SIG-M5 (cell line): ENCODE measurements at places on chromosomes 1 and 21.

- DNase-seq: no peak
Observed at GRCh38 chr1:93842750-93843500, 36.1 kb downstream of the DNTTIP2 start.

- DNase-seq: no peak
Observed at GRCh38 chr1:6361124-6361775, 32.3 kb downstream of the ACOT7 start.

DNA sequence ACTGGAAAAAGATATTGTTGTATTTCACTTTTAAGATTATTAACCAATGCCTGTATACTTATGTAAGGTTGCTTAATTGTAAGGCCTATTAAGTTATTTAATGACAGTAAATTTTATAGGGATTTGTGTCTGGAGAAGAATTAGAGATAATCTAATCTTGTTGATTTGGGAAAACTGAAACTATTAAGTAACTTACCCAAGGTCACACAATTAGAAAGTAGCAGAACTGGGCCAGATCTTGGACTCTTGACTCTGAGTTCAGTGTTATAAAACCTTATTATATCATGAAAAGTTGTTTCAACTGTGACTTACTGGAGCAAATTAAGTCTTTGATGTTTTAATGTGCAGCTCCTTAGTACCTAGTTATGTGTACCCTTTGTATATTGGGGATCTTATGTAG is 38.5 kb downstream of the CAMTA1 start:
- no peak for DNase-seq

DNA sequence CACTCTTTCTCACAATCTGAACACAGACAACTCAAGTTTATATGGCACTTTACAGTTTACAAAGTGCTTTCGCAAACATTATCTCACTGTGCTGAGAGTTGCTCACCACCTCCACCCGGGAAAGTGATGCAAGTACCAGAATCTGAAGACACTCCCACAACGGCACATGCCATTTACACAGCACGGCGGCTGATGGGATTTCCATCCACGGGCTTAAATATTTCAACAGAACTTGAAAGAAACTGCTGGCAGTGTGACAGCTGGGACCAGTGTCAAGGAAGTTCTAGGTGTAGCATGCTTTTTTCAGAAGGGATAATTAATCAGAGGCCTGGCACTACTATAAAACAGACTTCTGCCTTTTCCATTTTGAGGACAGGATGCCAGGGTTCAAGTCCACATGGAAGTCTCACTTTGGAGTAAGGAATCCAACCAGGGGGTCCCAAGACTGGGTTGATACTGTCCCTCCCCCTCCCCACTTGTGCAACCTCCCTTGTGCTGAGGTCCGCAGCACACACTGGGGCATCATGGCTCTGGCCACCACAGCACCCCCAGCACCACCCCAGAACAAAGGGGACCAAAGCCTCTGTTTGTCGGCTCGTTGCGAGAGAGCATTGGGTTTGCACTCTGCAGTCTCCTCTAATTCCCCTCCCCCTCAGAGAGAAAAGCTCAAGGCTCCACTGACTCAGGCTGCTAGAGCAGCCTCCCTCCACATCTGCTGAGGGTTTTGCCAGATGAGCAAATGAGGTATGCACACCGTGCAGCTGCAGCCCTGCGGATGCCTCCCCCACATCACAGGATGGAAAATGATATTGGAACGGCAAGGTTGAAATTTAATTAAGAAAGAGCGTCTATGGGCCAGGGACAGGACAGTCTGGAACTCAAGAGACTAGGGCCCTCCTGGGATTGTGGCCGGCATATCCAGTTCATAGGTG is 154.9 kb downstream of the TGFBR3 start:
- no peak for DNase-seq
